ENCODE measurements at places on chromosomes 2 and 18.
A peak's percentile ranks its signal among the peaks of the same experiment; 100 is the strongest.

- DNase-seq, result no peak
Observed at GRCh38 chr2:167450364-167450763, 562.1 kb downstream of the XIRP2 start.

GRCh38 chr2:4219101-4219500 is 515.7 kb downstream of the DCDC2C start:
- no peak for DNase-seq

GRCh38 chr2:27128668-27129571 is 5.3 kb downstream of the ABHD1 start:
- DNase-seq, result no peak

GRCh38 chr2:224843141-224843540 is 127.0 kb upstream of the CCDC195 start:
- no peak for DNase-seq

DNA sequence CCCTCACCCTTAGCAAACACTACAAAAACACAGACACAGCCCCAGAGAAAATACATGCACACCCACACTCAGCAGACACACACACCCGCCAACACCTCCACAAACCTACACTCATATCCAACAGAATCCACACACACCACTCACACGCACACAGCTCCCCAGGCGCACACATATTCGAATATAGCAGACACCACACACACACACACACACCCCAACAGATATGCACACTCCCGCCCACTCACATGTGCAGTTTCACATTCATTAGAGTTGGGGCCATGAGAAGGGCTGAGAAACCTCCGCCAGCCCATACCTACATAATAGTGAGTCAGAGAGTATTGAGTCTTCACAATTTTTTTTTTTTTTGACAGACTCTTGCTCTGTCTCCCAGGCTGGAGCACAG is 29.4 kb upstream of the NOTO start:
- peak; percentile 11 for DNase-seq

GRCh38 chr18:10169814-10170213 is 256.0 kb downstream of the VAPA start:
- no peak for DNase-seq

GRCh38 chr2:197786010-197786877 is 1.1 kb upstream of the BOLL start:
- peak; percentile 40 for DNase-seq

All from cardiac muscle cell (in vitro differentiated cells and primary cell).